ENCODE measurements at places on chromosomes 2 and 18.

DNA sequence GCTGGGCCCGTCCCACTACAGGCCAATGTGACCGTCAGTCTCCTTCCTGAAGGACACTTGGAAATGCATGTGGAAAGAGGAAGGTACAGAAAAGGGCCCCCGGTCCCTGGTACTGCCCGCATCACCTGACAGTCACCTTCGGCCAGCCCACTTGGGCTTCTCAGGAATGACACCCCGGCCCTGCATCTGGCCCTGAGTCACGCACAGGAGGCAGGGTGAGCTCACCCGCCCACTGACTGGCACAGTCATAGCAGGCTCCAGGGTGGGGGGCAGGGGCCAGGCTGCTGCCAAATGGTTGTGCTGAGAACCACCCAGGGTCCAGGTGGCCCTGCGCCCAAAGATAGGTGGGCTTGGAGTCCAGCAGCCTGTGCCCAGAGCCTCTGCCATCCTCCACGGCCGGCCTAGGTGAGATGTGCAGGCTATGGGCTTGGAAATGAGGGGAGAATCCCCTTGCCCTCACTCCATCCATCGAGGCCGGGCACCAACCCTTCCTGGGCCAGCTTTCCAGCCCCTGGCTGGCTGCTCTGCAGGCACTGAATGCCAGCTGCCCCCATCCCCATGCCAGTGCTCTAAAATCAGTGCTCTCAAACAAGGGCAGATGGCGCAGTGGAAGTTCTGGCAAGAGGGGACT lies 14.1 kb downstream of the EMX1 start:
- no peak for DNase-seq

- no peak for DNase-seq
These were observed 21.3 kb upstream of the PIK3C3 start for GRCh38 chr18:41933778-41934177.

GRCh38 chr18:78659748-78660147 lies 319.9 kb upstream of the SALL3 start:
- no peak for DNase-seq

DNA sequence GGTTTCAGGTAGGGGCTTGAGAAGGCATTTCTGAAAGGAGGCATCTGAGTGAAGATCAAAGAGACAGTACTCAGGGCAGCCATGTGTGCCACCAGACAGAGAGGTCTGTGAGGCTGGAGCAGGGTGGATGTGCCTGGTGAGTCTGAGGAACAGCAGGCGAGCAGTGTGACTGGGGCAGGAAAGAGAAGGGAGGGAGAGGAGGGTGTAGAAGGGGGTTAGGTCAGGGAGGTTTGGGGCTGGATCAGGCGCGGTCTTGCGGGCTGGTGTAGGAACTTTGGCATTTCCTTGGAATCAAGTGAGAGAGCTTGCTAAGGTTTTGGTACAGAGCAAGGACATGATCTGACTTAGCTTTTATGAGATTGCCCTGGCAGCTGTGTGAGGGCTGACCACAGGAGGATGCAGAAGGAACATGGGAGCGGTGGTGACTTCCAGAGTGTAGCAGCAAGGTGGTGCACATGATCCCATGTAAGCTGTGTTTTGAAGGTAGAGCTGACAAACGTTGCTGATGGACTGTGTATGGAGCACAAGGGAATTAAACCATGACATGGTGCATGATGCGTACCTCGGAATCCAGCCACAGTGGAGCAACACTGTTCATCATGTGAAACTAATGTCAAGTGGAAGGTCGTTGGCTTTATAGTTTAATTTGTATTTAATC lies 13.9 kb downstream of the RAB31 start:
- no peak for DNase-seq

- no peak for DNase-seq
These were observed 154.6 kb downstream of the ANKRD36 start for GRCh38 chr2:97267411-97268074.

DNA sequence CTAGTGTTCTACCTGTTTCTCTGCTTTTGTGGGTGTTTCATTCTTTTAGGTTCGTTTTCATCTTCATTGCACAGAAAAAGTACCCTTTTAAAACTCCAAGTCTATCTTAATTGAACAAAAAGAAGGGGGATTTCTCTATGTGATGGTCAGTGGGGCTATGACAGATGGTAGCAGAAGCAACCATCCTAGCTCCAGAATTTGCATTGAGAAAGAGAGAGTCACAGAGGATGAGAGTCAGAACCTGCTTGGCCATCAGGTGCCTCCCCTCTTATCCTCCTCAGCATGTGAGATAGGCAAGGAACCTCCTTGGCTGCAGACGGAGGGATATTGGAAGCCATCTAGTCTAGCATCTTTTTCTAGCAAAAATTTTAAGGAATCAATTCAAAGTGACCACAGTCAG lies 398.0 kb upstream of the DCC start:
- no peak for DNase-seq

DNA sequence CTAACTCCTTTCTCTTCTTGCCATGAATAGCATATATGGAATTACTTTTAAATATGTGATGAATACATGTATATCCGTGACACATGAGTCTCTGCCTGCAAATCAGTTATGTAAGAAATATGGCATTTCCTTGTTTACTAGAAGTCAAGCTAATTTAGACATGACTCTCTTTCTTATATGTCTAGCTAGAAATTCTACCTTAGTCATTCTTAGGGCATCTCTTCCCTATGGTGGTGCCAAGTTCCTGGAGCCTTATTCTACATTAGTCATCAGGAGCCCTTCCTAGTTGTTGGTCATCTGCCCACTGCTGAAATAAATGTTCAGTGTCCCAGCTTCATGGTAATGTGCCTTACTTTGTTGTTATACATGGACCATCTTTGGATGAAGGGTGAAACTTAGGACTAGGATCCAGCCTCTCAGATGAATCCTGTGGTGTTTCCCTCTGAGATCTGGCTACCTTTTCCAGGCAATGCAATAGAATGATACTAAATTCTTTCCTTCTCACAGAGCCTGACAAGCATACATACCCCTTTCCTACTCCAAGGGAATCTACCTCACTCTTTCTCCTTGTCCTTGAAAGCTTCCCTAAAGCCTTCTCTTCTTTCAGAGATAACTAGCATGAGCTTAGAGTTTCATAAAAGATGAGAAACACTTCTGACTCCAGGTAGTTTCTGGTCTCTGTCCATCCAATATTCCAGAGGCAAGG lies 415.3 kb upstream of the VWC2L start:
- DNase-seq: no peak

- DNase-seq: no peak
These were observed 192.5 kb downstream of the HAUS1 start for GRCh38 chr18:46296656-46297055.

GRCh38 chr2:145157741-145158591 lies 638.0 kb upstream of the ZEB2 start:
- DNase-seq: no peak

DNA sequence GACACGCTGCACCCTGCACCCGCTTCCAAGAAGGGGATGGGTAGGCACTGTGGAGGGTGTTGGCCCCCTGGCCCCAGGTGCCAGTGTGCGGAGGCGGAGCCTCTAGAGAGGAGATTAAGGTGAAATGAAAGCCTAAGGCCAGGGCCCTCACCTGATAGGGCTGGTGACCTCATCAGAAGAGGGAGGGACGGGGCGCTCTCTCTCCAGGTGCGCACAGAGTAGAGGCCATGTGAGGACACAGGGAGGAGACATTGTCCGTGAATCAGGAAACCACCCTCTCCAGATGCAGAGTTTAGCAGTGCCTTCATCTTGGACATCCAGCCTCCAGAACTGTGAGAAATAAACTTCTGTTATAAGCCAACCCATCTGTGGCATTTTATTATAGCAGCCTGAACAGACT lies 62.3 kb downstream of the PSMG2 start:
- DNase-seq: no peak

GRCh38 chr2:44918095-44918775 lies 23.3 kb upstream of the SIX3 start:
- DNase-seq: no peak

DNA sequence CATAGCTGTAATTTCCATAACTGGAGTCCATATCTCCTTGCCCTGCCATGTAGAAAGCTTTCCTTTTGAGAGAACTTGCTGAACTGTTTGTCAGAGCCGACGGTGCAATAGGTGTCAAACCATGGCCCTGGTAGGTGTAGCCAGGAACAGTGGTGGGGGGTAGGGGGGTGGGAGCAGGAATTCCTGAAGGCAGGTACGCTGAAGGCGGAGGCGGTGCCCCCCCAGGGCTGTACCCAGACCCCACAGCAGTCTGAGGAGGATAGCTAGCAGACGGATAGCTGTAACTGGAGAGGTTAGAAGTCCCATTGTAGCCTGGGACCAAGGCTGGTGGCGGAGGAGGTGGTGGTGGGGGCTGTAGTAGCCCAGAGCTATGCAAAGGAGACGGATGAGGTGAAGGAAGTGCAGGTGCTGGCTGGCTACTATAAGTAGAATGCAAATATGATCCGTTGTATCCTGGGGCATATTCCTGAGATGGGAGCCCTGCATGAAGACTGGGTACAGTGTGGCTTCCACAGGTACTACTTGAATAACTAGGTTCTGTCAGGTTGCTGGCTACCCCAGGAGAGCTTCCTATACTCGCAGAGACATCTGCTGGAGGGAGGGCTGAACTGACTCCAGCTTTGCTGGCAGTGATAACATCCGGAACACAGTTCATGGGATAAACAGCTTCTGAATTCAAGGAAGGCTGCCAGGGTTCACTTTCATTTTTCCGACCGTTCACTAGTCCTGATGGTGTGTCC lies 124.8 kb downstream of the FIGN start:
- no peak for DNase-seq

DNA sequence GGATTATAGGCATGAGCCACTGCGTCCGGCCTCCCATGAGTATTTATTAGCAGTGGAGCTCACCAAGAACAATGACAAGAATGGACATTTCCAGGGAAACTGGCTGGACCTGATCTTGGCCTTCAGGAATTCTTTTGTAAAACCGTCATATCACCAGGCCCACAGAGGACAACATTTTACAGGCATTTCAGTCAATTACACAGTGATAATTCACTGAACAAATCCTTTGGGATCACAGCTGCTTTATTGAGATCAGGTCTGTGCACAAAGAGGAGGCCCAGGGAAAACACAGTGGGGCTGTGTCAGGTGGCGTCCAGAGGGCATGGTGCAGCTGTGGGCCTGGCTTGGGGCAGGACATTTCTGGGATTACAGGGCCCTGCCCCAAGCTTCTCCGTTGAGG lies 30.1 kb upstream of the GTF2A1L start:
- no peak for DNase-seq

GRCh38 chr2:40470822-40471813 lies 19.2 kb upstream of the SLC8A1 start:
- no peak for DNase-seq

GRCh38 chr2:240836781-240837467 lies 16.9 kb upstream of the KIF1A start:
- DNase-seq: no peak

DNA sequence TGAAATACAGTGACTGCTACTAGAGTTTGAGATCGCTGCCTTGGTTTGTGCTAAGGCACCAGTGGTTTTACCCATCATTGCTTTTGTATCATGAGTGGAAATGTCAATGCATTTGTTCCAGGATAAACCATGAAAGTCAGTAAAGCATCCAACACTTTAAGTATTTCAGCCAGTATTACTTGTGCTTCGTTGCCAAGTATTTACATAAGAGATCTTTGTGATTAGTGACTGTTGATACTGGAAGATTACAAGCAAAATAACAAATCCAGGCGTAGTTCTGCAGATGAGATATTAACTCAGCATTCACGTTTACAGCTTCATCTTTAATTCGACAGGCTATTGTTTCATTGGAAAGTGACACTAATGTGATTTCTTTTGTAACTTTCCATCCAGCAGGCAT lies 90.3 kb upstream of the B3GNT7 start:
- DNase-seq: no peak

GRCh38 chr2:218992703-218993344 lies 398 bp downstream of the CRYBA2 start:
- no peak for DNase-seq

DNA sequence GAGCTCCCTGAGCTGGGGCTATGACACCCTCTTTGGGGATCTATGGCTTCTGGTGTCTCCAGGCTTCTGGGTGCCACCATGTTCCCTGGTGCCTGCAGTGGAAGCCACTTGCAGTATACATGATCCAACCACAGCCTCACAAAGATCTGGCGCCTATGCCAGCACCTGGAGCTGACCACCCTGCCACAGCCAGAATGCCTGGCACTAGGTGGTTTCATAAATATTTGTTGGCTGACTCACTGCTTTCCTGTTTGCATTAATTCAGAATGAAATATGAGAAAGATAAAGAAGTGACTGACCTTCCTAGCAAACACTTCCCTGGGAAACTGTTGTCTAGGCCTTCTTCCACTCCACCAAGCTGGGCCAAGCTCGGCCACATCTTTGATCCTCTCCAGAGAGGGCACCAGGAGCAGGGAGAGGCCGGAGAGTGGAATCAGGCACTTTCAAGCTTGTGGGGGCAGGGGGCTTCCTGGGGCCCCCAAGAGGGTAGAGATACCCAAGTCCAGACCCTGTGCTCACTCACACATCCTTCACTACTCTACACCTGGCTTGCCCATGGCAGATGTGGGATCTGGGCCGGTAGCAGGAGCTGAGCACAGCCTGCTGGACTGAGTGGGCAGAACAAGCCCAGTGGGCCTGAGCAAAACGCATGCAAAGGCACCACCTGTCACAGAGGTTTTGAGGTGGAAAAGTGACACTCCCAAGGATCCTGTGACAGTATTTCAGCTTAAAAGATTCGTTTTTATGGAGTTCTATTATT lies 565.7 kb downstream of the SLC4A3 start:
- no peak for DNase-seq

DNA sequence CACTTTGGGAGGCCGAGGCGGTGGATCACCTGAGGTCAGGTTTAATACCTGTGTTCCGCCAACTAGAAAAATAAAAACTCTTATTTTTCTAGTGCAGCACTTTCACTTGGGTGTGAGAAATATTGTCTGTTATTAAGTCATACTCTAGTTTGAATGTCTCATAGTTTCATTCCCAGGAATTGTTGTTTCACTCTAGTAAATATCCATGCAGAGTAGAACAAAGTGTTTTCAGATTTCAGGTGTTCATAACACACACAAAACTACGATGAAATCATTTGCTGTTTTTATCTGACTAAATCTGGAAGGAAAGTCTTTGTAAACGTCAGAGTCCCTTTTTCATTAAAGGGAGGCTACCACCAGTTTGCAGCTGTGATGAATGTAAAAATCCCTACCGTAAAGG lies 4.0 kb downstream of the FAM117B start:
- no peak for DNase-seq

GRCh38 chr18:4734903-4735302 lies 279.8 kb upstream of the DLGAP1 start:
- no peak for DNase-seq

DNA sequence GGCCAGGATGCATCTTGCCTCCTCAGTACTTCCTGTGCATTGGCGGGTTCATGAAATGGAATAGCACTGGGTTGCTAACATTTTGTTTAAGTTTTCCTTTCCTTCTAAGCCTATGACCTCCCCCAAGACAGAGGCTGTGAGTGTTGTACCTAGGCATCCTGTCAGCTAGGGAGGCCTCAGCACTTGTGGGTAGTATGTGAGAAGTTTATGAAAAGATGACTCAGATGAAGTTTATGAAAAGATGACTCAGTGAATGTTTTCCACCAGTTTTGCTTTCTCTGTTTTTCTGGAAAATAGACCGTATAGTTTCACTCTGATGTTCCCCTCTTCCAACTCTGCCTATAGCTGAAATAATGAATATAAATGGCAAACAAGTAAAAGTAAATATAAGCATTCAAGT lies 412.9 kb downstream of the TMEM182 start:
- no peak for DNase-seq

All from SHP77 treated with DMSO at 0.1 percent for 48 hours (cell line).